ENCODE measurements at places on chromosomes 1 and 21.

DNA sequence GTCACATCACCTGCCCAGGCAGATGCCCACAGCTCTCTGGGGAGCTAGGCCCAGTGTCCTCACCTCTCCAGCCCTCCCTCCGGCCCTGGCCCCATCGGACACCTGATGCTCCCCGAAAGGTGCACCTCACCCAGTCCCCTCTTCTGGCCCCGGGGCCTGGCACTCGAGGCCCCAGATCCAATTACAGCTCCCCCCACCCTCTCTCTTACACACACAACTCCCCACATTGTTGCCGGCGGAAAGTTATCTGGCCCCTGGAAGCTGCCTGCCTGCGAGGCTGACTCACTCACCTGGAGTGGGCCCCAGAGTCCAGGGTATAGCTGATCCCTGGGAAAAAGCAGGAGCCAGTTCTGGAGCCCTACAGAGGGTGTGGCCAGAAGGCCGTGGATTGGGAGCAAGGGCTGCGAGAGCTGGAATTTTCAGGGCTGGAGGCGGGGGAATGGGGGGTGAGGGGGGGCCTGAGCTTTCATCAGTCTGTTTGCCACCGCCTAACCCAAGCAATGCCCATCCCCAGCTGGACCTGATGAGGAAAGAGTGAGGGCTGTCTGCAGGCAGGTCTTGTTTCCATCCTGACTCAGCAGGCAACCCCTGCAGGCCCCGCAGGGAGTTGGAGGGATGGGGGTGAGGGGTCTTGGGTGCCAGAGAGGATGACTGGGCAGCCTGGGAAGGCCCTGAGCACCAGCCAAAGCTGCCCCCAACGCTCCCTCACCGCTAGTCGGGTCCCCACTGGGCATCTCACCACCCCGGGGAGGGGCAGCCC is 948 bp downstream of the FBXO2 start:
- DNase-seq = no peak

GRCh38 chr1:6171548-6172124 is 8.5 kb downstream of the CHD5 start:
- DNase-seq = no peak

- no peak for DNase-seq
Observed at GRCh38 chr21:31909153-31910073, 36.6 kb downstream of the HUNK start.

- no peak for DNase-seq
Observed at GRCh38 chr1:32954168-32954567, 10.4 kb downstream of the RNF19B start.

GRCh38 chr21:45304945-45305344 is 17.2 kb upstream of the POFUT2 start:
- peak; percentile 33 for DNase-seq

- DNase-seq = no peak
Observed at GRCh38 chr1:216740331-216740730, 17.1 kb upstream of the ESRRG start.

- DNase-seq = no peak
Observed at GRCh38 chr1:84289169-84289785, 12.2 kb upstream of the SAMD13 start.

DNA sequence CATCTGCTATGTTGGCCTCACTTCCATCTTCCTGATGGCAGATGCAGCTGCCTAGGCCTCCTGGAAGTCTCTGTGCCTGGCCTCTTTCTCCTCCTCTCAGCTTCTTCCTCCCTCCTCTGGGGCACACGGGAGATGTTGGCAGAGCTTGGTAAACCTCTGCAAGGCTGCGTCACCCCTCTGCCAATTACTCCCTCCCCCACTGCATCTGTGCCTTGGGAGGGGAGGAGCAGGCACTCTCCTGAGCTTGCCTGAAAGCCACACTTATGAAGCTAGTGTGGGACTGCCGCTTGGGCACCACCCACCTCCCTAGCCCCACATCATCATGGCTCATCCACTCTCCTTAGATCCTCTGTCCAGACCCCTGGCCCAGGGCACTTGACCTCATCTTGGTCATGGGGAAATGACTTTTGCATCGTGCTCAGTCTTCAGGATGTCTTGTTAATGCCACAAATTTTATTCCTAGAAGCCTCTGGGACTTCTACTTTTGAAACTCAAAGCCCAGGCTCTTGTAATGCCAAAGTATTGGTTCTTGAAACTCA is 7.3 kb upstream of the TMEM51 start:
- no peak for DNase-seq

DNA sequence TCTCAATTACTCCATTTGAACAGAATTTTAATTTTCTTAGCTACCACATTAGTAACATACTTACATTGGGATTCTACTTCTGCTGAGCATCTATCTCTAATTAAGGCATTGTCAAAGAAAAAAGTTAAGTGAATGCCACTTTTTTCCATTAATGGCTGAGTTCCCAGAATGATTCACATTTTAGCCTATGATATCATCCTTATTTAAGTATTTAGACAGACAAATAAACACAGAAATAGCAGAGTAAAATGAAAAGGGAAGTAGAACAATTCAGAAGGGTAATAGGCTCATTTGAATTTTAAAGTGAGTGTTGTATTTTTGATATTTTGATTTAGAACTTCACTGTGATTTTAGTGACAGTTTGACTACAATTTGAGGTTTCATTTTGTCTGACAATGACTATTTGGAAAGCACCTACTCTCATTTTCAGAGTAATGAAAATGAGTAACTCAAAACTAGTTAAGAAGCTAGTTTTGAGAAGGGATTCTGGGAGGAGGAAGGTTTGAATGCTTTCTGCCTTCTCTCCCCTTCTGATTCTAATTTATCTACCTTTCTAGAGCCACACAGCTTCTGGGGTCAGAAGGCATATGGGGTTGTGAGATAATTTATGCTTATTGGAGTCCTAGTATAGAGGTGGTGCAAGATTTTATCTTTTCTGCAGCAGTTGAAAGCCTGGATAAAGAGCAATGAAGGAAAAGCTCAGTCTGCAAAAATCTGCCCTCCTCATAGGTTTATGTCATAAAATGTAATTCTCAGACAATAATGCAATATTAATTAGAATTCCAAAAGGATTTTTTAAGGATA is 15.5 kb downstream of the LYPLAL1 start:
- DNase-seq = no peak

- DNase-seq = no peak
Observed at GRCh38 chr1:228956864-228957263, 221.6 kb downstream of the RHOU start.

GRCh38 chr1:145960468-145961108 is 2.8 kb upstream of the LIX1L start:
- DNase-seq = peak; percentile 45

GRCh38 chr1:216566641-216567205 is 143.5 kb upstream of the USH2A start:
- no peak for DNase-seq

- no peak for DNase-seq
Observed at GRCh38 chr1:29939079-29939478, 702.8 kb downstream of the PTPRU start.

GRCh38 chr1:216075339-216075738 is 347.9 kb downstream of the USH2A start:
- DNase-seq = no peak

GRCh38 chr1:22039594-22040285 is 12.8 kb upstream of the CDC42 start:
- peak; percentile 98 for DNase-seq

DNA sequence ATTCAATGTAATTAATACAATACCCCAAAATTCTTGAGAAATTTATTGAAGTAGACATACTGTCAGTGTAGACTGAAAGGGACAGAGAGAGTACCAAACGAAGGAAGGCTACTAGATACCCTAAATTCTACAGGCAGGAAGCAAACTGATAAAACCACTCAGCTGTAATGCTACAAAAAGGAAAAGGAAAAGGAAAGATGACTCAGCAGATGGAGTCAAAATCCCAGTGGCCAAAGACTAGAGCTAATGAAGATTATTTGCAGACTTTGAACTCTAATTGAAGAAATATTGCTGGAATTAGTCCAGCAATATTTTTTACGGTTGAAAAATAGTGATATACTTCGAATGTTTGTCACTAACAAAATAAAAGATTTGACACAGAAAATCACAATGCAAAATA is 671.9 kb downstream of the BRINP3 start:
- no peak for DNase-seq

- no peak for DNase-seq
Observed at GRCh38 chr1:242033447-242033846, 34.5 kb upstream of the MAP1LC3C start.

DNA sequence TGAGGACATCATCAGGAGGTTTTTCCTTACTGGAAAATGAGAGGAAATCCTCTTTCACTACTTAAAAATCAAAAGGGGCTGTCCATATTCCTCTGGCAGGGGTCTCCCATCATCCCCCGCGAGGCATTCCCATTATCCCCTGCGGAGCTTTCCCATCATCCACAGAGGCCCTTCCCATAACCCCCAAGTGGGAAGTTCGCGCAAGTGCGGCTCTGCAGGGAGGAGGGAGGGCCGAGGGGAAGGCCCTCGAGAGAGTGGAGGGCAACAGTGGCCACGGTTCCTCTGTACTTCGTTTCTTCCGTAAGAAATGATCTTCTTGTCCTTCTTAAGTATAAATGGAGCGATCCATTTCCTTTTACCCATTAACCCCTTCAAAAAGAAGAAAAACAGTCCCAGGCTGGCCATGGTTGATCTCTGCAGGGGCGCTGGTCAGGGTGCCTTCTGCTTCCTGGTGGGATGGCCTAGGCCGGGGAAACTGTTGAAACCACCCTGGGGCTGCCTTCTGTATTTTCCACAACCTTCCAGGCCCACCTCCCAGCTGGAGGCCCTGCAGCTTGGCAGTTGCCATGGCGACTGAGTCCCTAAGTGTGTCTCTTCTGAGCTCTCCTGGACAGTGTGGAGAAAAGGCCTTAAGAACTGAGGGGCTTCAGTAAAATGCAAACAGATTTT is 3.6 kb upstream of the RSPH1 start:
- DNase-seq = no peak

DNA sequence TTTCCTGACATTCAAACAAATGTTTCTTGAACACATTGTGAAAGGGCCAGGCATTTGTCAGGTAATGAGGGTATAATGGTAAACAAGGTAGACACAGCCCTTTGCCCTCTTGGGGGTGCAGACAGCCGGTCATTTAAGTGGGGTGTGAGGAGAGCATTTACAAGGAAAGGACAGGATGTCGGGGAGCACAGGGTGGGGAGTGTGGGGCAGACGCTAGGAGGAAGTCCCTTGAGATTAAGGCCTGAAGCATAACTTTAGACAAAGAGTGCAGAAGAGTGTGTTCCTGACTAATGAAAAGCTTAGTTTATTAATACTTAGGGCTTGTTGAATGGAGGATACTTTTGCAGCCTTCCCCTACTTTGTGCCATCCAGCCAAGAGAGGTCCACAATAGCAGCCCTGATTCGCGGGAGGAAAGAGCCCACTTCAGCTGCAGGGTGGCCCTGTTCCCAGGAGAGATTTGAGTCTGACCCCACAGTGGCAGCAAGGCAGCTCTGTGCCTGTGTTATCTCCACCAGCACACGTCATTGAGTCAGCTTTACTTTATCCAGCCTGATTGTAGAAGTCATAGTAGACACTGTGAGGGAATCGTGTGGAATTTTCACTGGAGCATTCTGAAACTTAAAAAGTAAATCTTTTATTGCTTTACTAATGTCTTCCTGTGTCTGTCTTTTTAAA is 35.1 kb downstream of the MPZL1 start:
- DNase-seq = no peak

DNA sequence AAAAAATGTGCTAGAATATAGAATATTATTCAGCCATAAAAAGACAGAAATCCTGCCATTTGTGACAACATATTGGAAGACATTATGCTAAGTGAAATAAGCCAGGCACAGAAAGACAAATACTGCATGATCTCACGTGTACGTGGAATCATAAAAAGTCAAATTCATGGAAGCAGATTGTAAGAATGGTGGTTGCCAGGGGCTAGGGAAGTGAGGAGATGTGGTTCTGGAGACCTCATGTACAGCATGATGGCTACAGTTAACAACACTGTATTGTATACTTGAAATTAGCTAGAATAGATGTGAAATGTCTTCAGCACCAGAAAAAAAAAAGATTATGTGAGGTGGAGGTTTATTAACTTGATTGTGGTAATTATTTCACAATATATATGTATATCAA is 166.4 kb downstream of the ZZZ3 start:
- DNase-seq = no peak

DNA sequence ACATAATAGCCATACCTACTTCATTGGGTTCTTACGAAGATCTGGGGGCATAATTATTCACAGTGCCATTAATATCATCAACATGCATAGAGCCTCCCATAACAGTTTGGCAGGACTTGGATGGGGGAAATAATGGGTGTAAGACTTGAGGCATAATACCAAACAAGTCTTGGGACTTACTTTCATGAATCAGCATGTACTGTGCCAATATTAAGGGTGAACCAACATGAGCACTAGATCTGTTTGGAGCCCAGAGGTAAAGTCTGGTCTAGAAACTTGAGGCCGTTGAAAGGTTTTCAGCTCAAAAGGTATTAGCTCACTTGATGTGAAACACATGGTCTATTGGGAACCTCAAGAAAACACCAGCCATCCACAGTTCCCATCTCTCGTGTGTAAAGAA is 56.7 kb upstream of the ZC3H11B start:
- no peak for DNase-seq

DNA sequence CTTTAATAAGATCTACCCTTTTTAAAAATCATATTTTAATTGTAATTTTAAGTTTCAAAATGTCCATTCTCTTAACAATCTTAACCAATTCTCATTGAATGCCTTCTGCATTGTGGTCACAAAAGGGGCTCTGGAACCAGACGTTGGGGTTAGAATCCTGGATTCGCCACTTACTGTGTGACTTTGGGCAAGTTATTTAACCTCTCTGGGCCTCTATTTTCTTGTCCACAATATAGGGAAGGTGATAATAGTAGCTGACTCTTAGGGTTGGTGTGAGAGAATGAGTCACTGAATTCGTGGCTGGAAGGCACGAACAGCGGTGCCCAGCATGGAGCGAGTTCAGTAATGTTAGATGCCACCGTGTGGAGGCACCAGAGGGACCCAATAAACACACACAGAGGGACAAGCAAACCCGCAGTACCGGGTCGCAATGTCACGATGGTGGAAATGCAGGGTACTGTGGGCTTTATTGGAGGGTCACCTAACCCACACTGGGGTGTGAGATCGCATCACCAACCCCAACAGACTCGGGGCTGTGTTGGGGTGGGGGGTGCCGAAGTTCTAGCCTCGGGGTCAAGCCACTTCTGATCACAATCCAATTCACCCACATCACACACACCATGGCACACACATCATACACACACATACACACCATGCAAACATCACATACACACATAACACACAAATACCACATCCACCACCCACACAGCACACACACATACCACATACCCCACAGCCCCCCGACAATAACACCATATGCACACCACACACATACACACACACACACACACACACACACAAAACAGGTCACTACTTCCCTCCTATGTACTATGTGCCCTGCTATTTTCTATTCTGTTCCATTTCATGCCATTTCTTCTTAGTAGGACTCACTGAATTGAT is 27.0 kb upstream of the IFNAR2 start:
- peak; percentile 31 for DNase-seq

Measured in CD4-positive, alpha-beta T cell treated with Interleukin-4 for 4 hours (primary cell).